Epithelial cell of prostate (primary cell): ENCODE measurements at places on chromosomes 4 and X.

DNA sequence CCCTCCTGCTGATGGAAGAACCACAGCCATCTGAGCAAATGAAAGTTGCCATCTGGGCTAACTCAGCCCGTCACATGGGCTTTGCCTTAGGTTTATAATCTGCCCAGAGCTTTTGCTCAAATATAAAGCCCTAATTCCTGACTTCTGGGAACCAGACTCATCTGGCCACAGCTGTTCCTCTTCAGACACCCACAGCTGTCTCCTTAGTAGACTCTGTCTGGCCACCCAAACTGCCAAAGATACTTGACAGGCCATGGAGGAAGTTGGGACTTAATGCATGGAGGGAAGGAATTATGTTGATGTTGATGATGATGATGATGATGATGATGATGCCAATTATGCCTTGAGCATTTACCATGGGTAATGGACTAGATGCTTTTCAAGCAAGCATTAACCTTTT lies 8.0 kb downstream of the LGI2 start:
- DNase-seq = no peak

GRCh38 chr4:97923096-97923495 lies 220.2 kb downstream of the STPG2 start:
- DNase-seq = no peak

DNA sequence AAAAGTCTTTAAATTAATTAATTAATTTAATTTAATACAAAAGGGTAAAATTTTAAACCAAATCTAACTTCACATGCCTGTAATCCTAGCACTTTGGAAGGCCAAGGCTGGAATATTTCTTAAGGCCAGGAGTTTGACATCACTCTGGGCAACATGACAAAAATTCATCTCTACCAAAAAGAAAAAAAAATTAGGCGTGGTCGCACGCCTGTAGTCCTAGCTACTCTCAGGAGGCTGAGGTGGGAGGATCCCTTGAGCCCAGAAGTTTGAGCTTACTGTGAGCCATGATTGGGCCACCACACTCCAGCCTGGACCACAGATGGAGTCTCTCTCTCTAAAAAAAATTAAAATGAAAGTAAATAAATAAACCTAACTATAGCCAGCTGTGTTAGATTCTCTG lies 39.2 kb upstream of the ANTXR2 start:
- DNase-seq = no peak

- DNase-seq = no peak
Measured at GRCh38 chr4:38865445-38865844, 2.2 kb upstream of the FAM114A1 start.

DNA sequence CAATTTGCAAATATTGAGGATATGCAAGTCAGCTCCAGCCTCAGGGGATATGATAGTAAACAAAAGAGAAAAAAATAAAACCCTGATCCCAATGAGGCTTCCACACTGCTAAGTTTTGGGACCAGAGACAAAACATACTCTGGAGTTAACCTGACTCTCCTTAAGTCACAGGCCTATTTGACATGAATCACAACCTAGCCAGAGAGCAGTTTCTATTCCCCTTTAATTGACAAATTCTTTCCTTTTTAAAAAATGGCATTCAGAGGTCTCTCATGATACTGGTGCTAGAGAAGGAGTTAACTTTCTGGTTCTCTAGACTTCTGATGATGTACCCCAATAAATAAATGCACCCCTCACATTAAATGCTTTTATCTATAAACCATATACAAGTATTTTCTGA lies 8.8 kb downstream of the ACSL1 start:
- no peak for DNase-seq

DNA sequence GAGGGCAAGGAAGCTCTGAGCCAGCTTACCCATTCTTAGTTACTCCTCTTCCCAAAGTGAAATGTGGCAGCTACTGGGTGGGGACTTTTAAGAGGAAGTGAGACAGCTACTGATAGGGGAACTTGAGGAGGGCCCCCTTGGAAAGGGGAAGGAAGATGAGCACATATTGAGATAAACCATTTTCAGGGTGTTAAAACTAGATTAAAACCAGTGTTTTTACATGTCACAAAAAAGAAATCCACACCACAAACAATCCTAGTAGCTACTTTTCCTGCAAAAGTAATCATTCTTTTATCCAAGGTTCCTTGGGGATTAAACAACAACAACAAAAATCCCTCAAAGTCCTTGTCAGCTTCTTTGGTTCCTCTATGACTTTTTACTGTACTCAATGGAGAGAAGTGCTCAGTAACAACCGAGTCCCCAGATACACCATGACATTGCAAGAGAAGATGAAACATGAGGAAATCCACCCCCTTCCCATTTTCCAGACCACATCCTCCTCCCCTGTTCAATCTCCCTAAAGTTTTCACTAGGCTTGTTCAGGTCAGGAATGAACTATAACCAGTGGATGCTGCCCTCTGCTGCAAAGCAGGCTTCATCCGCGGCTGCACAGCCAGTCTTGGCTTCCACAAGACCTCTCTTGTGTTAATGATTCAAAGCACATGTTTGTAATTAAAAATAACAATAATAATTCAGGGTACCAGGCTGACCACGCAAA lies 113.5 kb upstream of the TMEM164 start:
- no peak for DNase-seq

DNA sequence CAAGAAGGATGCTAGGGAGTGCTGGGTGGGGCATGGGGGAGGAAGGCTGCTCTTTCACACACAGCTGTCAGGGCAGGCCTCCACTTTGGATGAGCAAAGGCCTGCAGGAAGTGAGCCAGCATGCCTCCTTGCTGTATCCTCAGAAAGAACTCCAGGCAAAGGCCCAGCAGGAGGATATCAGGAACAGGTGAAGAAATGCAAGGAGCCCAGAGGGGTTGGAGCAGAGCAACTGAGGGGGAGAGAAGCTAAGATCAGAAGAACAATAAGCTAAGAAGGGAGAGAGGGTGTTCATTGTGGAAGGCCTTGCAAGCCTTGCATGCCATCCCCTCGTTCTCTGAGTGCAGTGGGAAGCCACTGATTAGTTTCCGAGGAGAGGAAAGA lies 115.1 kb downstream of the CAMK2D start:
- DNase-seq = no peak

DNA sequence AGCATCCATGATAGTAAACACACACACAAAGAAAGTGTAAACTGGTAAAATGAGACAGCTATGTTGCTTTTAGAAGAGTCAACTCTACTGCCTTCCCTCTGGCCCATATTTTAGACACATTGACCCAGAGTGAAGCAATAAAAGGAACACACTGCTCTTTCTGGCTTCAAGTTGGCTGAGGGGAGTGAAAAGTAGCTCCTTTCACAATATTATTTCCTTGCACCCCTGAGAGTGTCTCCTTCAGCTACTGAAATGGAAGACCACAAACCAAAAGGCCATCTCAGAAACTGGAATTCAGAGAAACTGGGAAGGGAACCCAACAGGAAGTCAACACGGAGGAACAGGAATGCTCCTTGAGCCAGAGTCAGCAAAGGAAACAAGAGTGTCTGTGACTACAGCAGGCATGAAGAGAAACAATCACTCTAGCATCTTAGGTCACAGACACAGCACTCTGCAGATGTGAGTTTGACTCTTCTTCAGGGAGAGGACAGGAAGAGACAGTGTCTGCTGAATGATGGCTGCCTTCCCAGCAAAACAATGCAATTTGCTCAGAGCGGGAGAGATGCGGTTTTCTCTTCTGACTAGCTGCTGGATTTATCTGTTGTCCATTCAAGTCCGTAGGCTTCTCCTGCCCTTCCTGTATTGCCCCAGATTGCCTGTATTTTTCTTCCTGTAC lies 106.7 kb downstream of the SPATA18 start:
- no peak for DNase-seq

GRCh38 chrX:39017716-39018115 lies 216.5 kb downstream of the MID1IP1 start:
- no peak for DNase-seq

DNA sequence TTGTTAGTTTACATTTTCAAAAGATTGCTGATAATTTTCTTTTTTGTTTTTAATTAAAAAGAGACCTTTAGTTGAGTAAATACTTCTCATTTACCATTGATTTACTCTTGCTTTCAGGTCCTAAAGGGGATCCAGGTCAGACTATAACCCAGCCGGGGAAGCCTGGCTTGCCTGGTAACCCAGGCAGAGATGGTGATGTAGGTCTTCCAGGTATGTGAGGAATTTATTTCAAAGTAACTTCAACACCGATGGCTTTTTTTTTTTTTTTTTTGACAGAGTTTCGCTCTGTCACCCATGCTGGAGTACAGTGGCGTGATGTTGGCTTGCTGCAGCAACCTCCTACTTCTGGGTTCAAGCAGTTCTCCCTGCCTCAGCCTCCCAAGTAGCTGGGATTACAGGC lies 135.1 kb downstream of the IRS4 start:
- no peak for DNase-seq

- DNase-seq = no peak
Measured at GRCh38 chrX:69125094-69125493, 40.2 kb downstream of the PJA1 start.

DNA sequence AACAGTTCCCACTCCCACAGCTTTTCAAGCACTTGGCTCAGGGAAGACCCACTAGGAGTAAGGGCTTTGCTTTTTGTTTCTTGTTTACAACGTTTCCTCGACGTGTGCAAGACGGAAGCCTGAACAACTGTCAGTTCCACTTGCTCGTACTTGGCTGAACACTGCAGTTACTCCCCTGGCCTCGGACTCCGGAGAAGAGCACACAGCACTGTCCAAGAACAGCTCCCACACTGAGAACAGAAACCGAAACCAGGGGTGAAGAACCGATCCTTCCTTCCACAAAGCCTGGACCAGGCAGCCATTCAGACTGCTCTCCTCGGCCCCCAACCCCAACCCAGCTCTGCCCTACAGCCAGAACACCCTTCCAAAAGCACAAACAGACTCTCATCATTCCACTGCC lies 25.5 kb downstream of the IRF2 start:
- DNase-seq = no peak

GRCh38 chr4:15255537-15255936 lies 172.3 kb upstream of the C1QTNF7 start:
- DNase-seq = no peak

DNA sequence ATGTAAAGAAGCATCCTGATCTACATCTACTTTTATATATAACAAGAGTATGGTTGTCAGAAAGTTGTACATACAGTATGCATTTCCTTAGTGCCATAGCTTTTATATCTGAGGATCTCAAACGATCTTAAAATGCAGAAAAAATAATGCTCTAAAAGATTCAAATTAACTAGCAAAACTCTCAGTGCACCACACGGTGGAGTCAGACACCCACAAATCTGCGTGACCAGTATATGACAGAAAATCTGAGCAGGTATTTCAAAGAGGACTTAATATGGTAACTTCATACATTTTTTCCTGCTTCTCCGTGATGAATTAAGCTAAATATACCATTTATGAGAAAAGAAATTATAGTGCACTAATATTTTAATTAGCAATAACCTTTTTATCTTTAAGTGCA lies 803.0 kb downstream of the DMD start:
- no peak for DNase-seq

DNA sequence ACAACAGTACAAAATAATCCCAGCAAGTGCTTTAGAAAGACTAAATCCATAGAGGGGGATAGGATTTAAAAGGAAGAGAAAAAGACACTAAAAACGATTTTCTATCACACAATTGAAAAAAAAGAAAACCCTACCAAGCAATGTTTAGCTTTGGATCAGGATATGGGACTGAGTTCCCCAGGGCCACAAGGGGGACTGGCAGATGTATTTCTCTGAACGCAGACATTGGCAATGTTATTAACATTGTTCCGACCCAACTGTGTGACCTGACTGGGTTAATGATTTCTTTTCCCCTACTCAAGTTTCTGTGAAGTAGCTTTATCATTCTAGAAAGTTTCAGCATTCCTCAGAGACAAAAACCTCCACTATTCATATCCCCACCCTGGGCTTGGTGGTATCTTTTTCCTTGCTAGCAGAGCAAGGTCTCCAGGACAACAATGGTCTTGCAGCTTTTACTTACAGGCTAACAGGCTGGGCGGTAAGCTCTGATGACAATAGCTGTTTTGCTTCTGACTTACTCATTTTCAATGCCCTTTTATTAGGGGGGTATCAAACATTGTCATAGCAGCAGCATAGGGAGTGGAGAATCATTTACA lies 25.8 kb downstream of the SLC7A11 start:
- no peak for DNase-seq

- no peak for DNase-seq
Measured at GRCh38 chrX:23819385-23820234, 36.6 kb downstream of the SAT1 start.

DNA sequence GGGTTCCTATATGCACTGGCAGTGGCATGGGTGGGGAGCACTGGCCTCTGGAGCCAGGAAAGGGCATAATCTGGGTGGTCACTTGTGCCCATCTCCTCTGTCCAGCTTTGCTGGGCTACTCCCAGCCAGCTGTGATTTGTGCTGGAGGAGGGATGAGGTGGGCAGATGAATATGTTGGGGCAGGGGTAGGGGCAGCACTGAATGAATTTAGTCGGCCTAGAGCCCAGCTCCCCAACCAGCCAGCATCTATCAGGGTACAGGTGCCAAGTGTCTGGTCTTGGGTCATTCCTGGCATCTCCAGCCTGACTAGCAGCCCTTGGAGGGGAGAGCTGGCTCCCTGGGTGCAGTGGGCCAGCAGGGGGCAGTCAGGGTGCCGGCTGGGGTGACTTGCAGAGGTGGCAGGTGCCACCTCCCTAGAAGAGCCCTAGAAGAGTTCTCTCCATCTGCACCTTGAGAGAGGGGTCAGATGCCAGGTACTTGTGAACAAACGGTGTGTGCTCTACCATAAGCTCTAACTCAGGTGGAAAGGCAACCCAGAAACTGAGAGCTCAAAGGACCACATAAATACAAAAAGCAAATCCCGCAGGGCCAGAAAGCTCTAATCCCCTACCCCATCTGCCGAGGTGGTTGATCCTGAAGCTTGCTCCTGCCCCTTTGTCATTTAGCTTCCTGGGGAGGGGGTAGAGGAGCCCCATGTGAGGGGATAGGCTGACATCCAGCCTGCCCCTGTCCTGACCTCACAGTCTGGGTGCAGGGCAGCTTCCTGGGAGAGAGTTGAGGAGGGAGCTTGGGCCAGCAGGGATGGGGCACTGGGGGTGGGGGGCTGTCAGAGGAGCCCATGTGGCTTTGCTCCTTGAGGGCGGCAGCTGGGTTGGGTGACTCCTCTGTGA lies 2.2 kb downstream of the SORCS2 start:
- no peak for DNase-seq

GRCh38 chr4:39802005-39802404 lies 104.1 kb downstream of the UBE2K start:
- DNase-seq = no peak
